ENCODE measurements at places on chromosomes 1 and 21. TPM values are rescaled to one million over a fixed set of nuclear protein-coding genes. Genes with fewer than 3 reads are reported as not detected.

- no peaks in the 10 kb centered on the region for H3K27me3 ChIP-seq
- no peaks in the 10 kb centered on the region for H3K36me3 ChIP-seq
- H3K4me1 ChIP-seq, result no peaks in the 10 kb centered on the region
- H3K4me3 ChIP-seq, result no peak overlapping the region
- no peak for DNase-seq
- no peak overlapping the region for H3K27ac ChIP-seq
These were observed 100.2 kb downstream of the HMCN1 start for GRCh38 chr1:185834371-185834905.

DNA sequence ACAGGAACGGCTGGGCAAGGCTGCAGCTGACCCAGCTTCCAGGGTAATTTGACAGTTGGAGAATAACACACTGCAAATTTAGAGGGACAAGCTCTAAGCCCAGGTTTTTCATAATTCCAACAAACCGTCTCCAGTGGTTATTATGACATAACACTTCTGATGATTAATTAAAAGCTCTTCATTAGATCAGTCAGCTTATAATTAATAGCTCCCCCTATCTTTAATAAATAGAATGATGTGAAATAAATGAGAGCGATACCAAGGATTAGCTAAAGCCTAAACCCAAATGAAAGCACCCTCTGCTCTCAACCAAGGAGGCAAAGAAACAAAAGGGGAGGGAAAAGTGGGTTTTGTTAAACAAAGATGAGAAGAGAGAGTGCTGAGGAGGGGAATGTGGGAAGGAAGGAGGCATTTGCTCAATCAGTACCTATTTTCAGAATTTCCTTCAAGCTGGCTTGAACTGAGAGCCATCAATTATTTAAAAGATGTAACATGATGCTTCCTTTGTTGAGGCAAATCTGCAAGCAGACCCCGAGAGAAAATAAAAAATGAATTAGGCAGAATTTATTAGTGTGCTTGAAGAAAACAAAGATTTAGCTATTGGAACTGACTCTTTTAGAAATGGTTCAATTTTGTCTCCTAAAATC lies 221.8 kb upstream of the ESRRG start:
- H3K4me1 ChIP-seq, result no peaks in the 10 kb centered on the region
- H3K4me3 ChIP-seq, result no peak overlapping the region
- no peaks in the 10 kb centered on the region for H3K36me3 ChIP-seq
- no peak overlapping the region for H3K27ac ChIP-seq
- no peaks in the 10 kb centered on the region for H3K27me3 ChIP-seq

GRCh38 chr1:116033322-116033721 lies 57.0 kb downstream of the SLC22A15 start:
- no peak for DNase-seq
- H3K4me1 ChIP-seq, result no peaks in the 10 kb centered on the region
- no peaks in the 10 kb centered on the region for H3K36me3 ChIP-seq
- H3K27ac ChIP-seq, result no peak overlapping the region

The LAPTM5 gene
- total RNA-seq, result 81.0 TPM

The UQCRH gene
- total RNA-seq, result 88.0 TPM

GRCh38 chr1:221240690-221241089 lies 361.4 kb downstream of the HLX start:
- H3K27me3 ChIP-seq, result no peaks in the 10 kb centered on the region
- no peak overlapping the region for H3K27ac ChIP-seq
- no peak for DNase-seq
- H3K36me3 ChIP-seq, result no peaks in the 10 kb centered on the region
- no peaks in the 10 kb centered on the region for H3K4me1 ChIP-seq
- no peak overlapping the region for H3K4me3 ChIP-seq

DNA sequence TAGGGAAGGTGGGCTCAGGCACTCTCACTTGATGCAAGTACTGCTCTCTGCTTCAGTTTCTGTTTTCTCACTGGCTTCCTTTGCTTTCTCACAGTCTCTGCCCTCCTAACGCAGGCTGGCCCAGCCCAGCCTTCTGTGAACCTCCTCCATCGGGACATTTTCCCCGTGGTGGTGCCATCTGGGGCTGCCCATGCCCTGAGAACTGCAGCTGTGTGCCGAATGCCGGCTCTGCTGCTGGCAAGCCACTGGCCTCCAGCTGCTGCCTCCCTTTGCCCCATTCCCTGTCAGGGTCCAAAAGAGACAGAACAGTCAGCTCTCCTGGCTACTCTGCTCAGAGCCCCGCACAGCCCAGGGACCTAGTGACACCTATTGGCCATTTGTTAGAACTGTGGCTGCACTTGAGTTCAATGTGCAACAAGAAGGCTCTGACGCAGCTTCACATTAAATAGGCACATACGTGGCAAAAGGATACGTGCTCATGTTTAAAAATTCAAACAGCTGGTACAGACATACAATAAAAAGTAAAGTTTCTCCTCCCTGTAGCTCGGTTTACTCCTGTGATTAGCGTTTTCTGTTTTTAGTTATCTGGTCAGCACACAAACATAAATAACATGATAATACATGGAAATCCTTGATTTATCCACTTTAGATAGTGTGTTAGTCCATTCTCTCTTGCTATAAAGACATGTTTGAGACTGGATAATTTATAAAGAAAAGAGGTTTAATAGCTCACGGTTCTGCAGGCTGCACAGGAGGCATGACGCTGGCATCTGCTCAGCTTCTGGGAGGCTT lies 46.6 kb downstream of the FCRL5 start:
- H3K27ac ChIP-seq, result no peak overlapping the region
- DNase-seq, result peak; percentile 57
- no peaks in the 10 kb centered on the region for H3K4me1 ChIP-seq
- H3K27me3 ChIP-seq, result no peaks in the 10 kb centered on the region
- H3K36me3 ChIP-seq, result no peaks in the 10 kb centered on the region
- H3K4me3 ChIP-seq, result no peak overlapping the region

Measured in right lobe of liver (tissue), 6 donors.